ENCODE measurements at places on chromosomes 3 and 15.

DNA sequence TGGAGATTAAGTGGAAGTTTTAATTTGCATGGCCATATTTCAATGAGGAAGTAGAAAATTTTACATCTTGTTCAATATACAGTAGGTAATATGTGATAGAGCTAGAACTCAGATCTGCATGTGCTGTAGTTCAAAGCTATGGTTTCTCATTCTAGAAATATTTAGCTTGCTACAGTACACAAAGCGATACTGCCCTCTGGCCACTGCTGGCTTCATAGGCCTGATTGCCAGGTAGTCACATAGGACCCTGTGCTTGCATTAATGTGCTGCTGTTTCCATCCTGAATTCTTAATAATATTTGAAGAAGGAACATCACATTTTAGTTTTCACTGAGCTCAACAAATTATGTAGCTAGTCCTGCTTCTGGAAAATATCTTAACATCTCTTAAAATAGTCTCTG, 87.0 kb downstream of the PLSCR2 start:
- DNase-seq, result peak; percentile 11

GRCh38 chr15:34078900-34079299, 22.8 kb downstream of the EMC7 start:
- DNase-seq, result no peak

- no peak for DNase-seq
Observed at GRCh38 chr3:44353355-44353924, 14.9 kb downstream of the TCAIM start.

DNA sequence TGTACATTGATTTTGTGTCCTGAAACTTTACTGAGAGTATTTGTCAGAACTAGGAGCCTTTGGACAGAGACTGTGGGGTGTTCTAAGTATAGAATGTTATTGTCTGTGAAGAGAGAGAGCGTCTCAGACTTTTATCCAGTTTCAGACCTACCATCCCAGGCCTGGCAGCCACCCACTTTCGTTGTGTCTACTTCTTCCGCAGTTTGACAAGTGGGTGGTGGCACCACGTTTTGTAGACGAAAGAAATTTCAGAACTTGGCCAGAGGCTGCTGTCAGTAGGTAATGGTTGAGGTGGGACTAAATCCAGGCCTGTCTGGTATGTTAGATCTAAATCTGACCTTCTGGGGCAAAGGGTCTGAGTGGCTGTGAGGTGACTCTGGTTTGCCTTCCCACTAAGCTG, 13.4 kb upstream of the TRAK1 start:
- no peak for DNase-seq

DNA sequence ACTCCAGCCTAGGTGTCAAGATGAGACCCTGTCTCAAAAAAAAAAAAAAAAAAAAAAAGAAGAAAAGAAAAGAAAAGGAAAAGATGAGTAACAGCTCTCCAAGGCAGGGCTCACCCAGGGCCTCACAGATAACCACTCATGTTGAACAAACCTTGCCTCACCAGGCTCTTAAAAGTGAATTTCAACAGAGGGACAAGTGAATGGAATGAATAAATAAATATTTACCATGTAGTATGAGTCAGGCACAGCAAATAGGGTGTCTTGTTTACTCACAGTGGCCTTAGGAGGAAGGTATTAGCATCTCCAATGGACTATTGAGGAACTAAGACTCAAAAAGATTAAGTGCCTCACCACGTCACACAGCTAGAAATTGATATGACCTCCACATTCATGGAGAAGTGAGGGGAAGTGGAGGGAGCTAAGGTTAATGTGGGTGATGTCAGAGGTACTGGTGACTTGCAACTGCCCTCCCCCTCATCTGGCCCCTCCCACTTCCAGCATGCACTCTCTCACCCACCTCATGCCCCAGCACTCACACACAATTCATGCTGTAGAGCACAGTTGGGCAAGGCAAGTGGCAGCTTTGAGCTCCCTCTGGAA, 255.5 kb downstream of the UACA start:
- peak; percentile 87 for DNase-seq

- no peak for DNase-seq
Observed at GRCh38 chr3:16658925-16659793, 53.9 kb upstream of the DAZL start.

DNA sequence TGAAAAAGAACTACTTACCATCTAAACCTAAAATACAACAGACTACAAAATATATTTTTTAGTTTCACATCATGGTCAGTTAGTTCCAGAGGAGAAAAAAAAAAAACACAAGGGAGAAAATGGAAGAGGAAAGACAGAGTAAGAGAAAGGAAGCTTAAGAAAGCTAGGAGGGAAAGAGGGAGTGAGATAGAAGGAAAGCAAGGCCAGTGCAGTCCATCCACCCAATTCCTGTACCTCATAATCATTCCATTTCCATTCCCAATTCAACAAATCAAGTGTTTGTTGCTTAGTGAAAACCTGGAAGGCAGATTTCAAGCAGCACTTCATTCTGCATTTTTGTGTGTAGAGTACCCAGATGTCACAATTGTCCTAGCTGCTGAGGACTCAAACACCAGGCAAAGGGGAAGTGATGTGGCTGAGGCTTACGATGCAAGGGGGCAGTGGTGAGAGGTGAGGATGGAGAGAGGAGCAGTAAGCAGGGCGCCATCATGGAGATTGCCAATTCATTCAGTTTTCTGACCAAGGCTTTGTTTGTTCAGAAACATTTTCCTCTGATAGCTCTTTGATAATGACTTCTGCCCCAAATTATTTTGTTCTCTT, 83.6 kb upstream of the GSK3B start:
- no peak for DNase-seq

- no peak for DNase-seq
Observed at GRCh38 chr3:40715551-40715950, 190.8 kb downstream of the ZNF621 start.

- peak; percentile 96 for DNase-seq
Observed at GRCh38 chr15:48939648-48940047, 24.1 kb downstream of the SHC4 start.

GRCh38 chr3:9110316-9110715, 139.1 kb downstream of the SRGAP3 start:
- no peak for DNase-seq

- no peak for DNase-seq
Observed at GRCh38 chr3:84755860-84756259, 202.9 kb upstream of the CADM2 start.

DNA sequence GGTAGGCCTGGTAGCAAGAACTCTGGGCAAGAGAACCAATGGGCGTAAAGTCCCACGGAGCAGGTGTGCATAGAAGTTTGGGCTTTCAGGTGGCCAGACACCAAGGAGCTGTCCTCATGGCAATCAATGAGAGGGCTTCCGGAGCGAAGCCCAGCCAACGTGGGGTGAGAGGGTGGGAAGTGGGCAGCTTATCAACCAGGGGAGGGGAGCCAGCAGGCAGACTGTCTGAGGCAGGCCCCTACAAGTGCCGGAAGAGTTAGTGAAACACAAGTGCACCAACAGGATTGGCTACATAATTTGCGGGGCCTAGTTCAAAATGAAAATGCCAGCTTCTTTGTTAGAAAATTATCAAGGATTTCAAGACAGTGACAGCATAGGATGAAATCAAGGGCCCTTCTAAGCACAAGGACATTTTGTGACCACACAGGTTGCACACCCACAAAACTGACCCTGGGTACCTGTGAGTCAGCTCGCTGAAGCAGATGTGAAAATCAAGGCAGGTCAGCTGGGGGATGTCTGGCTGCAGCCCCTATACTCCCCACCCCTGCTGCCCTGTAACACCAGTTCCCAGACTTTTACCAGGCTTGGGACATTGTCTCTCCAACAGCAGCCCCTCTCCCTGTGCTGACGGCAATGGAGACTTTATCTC, 102.1 kb upstream of the ETV5 start:
- no peak for DNase-seq

DNA sequence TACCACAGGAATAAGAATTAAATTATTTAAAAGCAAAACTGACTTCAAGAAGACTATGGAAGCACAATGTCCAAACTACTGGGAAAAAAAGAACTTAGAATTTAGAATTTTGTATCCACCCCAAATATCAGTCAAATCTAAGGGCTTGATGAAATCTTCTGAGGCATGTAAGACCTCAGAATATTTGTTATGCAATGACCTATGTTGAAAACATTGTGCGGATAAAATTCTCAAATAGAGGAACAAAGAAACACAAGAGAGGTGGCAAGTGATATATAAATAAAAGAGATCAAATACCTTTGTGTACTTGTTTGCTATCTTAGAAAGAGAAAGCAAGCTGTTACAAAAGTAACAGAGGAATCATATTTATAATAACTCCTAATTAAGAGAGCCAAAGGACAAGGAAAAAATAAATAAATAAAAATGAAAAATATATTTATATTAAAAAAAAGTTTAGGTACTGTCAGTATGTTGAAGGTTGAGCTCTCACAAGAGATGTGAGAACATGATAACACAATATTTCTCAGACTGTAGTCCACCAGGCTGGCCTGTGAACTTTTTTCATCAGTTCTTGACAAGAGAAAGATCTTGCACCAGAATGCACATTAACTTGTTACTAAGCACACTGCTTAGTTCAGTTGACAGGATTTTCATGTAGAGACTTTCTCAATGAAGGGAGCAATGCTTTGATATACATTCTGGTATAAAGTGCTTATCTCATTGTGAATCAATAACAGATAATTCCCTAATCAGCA, 50.0 kb downstream of the CPA3 start:
- no peak for DNase-seq

- DNase-seq, result no peak
Observed at GRCh38 chr3:115862099-115862498, 238.8 kb downstream of the GAP43 start.

DNA sequence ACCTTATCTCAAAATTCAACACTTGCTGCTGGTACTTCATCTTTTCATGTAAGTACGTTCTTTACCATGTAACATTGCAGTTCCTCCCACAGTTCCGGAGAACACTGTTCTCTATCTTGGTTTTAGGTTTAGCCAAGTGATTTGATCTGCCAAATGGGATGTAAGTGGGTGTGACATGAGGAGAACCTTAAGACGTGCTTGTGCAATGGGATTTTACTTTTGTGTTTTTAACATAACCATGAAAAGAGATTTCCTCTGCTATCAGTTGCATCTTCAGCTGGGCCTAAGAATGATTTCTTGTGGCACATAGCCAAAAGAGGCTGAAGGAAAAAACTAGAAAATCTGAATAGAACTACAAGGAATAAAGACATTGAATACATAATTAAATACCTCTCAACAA, 894.5 kb upstream of the ALCAM start:
- DNase-seq, result no peak

DNA sequence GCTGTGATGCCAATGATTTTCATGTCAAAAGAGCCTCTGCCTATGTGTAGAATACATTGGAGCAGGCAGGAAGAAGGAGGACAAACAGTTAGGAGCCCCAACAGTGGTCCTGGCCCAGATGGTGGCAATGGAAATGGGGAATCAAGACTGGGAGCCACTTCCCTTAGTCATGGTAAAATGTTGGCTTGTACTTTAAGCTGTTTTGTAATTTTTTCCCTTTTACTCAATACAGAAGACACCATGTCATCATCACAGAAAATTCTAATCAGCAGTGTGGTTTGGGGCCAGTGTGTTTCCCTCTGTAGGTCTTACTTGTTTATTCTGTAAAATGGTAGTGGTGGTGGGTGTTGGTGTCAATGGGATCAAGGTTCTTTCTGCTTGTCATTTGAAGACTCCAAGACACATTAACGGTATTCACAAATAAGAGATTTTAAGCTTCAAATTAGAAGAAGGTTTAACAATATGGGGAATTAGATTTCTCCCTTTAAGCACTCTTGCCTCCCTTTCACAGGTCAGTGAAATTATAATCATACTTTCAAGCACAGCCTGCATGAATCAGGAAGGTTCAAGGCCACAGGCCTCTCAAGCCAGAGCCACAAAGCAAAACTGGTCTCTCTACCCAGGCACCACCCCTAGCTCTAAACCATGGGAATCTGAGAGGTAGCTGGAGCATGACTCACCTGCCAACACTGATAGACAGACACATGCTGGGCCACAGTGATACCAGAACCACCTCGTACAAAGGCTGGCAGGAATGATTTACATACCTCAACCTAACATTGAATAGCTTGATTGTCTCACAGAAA, 24.9 kb downstream of the SIAH2 start:
- DNase-seq, result peak; percentile 91

GRCh38 chr3:163011596-163011995, 1515.0 kb downstream of the OTOL1 start:
- DNase-seq, result no peak

DNA sequence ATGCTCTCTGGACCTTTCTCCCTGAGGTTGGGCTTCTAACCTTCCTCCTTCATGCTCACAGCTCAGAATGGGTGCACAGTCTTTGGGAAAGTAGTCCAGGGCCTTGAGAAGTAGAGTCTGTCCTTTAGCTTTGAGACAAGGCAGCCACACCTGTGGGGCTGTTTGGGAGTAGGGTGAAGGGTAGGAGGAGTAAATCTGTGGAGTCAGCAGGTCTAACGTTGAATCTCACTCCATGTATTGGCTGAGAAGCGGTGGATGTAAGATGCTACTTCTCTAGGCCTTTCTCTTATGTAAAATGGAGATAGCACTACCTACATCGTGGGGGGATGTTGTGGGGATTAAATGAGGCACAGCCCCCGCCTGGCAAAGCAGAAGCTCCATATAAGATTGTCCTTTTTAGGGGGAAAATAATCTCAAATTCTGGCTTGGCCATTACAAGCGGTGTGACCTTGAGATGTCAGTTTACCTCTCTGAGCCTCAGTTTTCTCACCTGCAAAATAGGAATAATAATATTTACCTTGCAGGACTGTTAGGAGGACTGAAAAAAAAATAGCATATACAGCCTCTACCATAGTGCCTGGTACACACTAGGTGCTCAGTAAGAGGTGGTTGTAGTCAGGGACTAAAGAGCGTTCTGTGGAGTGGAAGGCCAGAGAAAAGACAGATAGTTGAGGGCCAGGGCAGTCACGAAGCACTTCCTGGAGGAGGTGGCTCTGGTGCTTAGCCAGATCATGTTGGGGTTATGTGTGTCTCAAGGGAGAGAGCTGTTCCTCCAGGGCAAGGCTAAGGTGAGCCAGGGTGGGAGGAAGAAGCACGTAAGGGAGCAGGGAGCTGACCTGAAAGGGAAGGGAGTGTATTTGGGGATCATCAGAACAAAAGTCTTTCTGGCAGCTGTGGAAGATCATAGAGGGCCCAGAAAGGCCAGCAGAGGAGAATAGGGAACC, 82.8 kb upstream of the MRPS22 start:
- no peak for DNase-seq

GRCh38 chr3:125042725-125043406, 12.9 kb downstream of the HEG1 start:
- DNase-seq, result no peak

- no peak for DNase-seq
Observed at GRCh38 chr3:169498336-169498735, 165.2 kb downstream of the MECOM start.

Data from NCI-H226 (cell line).